ENCODE measurements at places on chromosomes 3 and 15.

- DNase-seq = no peak
These were observed 4.8 kb downstream of the SCN5A start for GRCh38 chr3:38644662-38645053.

GRCh38 chr3:192365571-192365970 lies 361.8 kb downstream of the FGF12 start:
- DNase-seq = no peak

GRCh38 chr3:18301781-18302180 lies 123.4 kb downstream of the SATB1 start:
- DNase-seq = no peak

- DNase-seq = no peak
These were observed 32.4 kb downstream of the LEO1 start for GRCh38 chr15:51939216-51939615.

- no peak for DNase-seq
These were observed 202.7 kb upstream of the MLF1 start for GRCh38 chr3:158368271-158368670.

- no peak for DNase-seq
These were observed 151.7 kb downstream of the ZPLD1 start for GRCh38 chr3:102586485-102586884.

DNA sequence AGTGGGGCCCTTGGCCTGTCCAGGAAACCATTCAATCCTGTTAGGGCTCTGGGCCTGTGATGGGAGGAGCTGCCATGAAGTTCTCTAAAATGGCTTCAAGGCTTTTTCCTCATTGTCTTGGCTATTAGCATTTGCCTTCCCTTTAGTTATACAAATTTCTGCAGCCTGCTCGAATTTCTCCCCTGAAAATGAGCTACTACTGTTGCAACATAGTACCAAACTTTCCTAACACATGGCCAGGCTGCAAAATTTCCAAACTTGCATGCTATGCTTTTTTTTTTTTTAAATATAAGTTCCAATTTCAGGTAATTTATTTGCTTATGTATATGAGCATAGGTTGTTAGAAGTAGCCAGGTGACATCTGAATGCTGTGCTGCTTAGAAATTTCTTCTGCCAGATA lies 560.8 kb upstream of the TBL1XR1 start:
- no peak for DNase-seq

DNA sequence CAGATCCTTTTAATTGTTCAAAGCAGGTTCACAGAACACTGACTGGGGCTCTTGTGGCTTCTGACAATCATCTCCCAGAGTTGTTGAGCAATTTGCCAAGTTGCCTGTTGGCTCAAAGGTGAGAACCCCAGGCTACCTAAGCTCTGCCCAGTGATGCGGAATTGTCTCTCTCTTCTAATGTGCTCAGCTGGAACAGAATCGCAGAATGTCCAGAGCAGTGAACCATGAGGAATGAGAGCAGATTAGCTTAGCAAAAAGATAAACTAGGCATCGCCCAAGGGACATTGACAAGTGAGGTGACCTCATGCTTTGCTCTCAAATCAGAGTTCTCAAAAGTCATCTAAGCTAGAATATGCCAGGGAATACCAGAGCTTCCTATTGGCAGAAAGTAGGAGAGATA lies 148.1 kb downstream of the WDR76 start:
- no peak for DNase-seq

GRCh38 chr15:33226559-33227181 lies 32.2 kb upstream of the FMN1 start:
- DNase-seq = peak; percentile 70

- DNase-seq = no peak
These were observed 309.3 kb upstream of the UBE2E2 start for GRCh38 chr3:22893644-22894325.

- no peak for DNase-seq
These were observed 19.3 kb upstream of the SNX22 start for GRCh38 chr15:64132217-64132616.

DNA sequence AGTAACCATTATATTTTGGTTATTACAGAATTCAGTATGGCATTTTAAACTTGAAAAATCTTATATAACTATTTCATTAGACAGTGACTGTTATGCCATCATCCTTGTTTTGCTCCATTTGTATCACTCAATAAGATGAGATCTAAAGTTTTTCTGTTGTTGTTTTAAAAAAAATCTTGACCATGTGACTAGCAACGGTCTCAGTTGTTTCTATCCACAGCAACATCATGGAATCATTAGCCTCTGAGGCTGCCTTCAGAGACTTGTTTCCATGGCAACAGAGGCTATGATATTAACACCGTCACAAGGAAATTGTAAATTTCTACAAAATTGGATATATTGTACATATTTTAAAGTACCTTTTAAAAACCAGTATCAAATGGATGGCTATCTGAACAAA lies 129.8 kb downstream of the DLG1 start:
- peak; percentile 25 for DNase-seq

GRCh38 chr3:15535732-15536131 lies 14.2 kb upstream of the COLQ start:
- DNase-seq = no peak

DNA sequence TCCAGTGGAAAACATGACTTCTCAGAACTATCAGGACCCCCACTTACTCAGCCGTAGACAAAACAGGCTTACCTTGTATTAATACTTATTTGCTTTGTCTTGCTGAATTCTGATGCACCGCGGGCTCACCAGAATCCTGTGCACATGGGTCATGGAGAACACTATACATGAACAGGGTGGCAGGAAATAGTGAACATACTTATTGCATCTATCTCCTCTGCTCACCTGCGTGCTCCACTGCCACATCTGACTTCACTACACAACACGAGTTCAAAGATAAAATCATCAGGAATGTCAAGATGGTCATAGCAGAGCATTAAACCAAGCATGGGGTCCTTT lies 10.7 kb upstream of the MAPK6 start:
- no peak for DNase-seq

GRCh38 chr3:69697381-69697780 lies 41.9 kb upstream of the MITF start:
- no peak for DNase-seq

DNA sequence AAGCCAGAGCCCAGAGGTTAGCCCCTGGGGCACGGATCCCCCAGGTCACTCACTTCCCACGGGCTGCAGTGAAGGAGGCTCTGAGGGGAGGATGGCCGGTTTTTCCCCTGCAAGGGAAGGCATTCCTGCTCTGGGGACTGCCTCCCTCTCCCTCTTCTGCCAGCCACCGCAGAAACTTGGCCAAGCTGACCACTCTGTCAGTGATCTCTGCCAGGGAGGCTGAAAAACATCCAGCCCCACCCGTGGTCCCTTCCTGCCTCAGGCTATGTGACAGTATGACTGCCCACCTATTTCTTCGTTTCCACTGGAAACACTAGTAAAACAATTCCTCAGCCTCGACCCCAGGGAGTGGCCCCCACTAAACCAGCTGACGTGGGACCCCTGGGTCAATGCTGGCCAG lies 14.6 kb upstream of the FANCD2 start:
- no peak for DNase-seq

DNA sequence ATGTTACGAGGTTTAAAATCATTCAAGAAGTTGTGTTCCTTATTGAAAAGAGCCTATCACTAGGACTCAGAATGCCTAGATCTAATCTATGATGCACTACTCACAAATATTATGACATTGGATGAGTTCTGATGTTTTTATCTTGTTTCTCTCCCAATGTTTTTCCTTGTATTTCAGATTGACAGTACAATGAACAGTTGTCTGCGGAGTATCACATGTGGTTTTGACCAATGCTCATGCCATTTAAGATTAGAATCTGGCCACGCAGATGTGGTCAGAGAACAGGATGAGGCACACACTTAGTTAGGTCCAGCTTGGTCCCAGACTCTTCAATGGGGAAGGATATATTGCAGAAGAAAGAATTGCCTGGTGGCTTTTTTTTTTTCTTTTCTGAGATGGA lies 25.6 kb upstream of the CCDC50 start:
- DNase-seq = peak; percentile 82

DNA sequence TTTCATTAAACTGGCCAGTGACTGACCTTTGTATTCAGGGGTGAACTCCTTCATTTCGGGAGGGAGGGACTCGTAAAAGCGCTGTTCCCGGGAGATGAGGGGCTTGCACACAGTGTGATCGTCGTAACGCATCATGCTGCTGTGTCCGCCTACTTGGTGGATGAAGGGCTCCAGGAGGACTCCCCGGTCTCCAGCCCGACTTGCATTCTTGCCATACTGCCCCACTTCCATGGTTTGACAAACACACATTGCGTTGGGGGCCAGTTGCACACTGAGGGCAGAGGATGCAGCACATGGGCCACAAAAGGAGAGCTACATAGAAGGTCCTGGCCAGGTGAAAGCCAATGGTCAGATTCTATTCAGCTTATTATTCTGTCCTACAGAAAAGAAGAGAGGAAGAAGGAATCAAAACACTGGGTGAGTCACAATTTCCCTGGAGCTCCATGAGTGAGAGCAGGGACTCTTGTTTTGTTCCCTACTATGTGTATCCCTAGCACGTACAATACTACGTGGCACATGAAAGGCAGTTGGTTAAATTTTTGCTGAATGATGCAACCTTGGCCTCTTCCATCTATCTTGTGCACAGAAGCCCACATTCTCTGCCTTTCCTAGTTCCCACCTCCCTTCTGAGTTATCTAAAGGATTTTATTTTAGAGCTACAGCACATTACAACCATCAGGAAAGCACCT lies 24.2 kb upstream of the GMPPB start:
- no peak for DNase-seq

GRCh38 chr3:122312826-122313225 lies 12.2 kb upstream of the CSTA start:
- no peak for DNase-seq

DNA sequence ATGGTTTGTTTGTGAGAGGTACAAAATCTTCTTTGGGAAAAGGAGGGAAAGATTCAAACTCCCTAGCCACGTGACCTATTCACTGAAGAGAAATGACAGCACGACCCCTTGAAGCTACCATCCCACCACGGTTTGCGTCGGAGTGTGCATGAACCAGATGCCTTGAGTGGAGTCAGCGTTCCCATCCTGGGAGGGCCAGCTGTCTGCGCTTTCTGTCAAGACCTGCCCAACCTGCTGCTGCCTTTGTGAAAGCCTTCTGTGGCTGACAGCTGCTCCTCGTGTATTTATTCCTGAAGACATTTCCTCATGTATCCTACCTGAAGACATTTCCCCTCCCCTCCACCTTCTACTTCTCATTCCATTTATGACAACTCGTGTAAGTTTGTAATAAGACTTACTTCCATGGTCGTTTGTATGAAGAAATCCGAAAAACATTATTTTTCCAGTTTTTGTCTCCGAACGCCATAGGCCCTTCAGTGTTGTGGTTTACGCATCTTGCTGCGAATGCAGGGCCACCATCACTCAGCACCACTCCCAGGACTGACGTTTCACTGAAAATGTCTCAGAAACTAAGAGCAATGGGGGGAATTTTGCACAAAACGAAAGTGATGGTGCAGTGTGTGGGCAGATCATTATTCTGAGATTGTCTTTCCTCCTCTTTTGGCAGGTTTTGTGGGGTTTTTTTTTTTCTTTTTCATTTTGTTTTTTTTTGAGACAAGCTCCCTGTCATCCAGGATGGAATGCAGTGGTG lies 18.9 kb downstream of the EBLN2 start:
- no peak for DNase-seq

GRCh38 chr3:30142946-30143345 lies 463.5 kb upstream of the TGFBR2 start:
- no peak for DNase-seq

DNA sequence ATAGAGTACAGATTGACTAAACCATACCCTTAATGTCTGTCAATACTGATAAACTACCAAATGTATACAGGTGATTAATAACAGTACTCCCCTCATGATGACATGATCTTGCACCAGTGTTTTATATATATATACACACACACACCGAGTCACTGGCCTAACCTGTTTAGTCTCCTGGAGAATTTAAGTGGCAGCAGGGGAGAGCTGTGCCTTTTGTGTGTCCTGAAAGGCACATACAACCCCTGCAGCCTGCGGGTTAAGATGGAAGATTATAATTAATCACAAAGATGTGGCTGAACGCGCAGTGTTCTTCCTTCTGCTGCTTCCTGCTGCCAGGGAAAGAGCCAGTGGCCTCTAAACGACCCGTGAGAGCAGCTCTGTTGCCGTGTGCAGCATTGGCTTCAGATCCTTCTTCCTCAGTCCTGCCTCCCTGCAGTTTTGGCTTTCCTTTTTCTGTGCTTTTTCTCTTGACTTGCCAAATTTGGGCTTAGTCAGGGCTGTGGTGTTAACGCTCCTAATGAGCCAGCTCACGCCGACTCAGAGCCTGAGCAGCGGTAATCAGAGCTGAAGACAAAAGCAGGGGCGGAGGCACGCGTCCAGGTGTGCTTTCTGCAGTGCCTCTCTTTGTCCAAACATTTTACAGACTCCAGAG lies 42.5 kb upstream of the UBE3A start:
- DNase-seq = no peak

GRCh38 chr3:137582484-137582883 lies 181.6 kb upstream of the SOX14 start:
- no peak for DNase-seq

- no peak for DNase-seq
These were observed 19.8 kb upstream of the AADAC start for GRCh38 chr3:151794080-151794479.

- DNase-seq = no peak
These were observed 101.4 kb upstream of the GOLIM4 start for GRCh38 chr3:168197162-168197561.

DNA sequence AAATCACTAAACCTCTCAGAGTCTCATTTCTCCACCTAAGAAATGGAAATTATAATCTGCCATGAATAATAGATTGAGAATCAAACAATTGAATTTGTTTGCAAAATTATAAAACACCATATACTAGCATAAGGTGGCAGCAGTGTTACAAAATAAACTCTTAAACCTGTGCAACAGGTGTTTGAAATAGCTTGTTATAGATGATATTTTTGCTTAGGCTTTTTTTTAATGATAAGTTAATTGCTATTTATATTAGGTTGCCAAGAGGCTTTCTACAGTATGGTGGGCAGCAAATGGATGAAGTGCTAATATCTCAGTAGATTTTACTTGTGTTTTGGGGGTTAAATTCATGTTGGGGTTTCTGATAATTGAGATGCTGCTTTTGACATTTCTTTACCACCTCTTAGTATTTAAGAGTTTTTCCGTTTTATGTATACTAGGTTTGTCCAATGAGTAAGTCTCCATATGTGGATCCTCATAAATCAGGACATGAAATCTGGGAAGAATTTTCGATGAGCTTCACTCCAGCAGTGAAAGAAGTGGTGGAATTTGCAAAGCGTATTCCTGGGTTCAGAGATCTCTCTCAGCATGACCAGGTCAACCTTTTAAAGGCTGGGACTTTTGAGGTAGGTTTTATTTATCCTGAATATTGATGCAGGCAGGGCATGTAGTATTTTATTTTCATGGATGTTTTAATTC lies 19.6 kb downstream of the NR1D2 start:
- no peak for DNase-seq

Measured in COLO829 (cell line).